ENCODE measurements at places on chromosomes 5 and 9.

- DNase-seq: no peak
Observed at GRCh38 chr9:88236511-88237478, 98.5 kb upstream of the SPATA31C2 start.

- DNase-seq: no peak
Observed at GRCh38 chr5:179333796-179334761, 11.2 kb downstream of the ADAMTS2 start.

DNA sequence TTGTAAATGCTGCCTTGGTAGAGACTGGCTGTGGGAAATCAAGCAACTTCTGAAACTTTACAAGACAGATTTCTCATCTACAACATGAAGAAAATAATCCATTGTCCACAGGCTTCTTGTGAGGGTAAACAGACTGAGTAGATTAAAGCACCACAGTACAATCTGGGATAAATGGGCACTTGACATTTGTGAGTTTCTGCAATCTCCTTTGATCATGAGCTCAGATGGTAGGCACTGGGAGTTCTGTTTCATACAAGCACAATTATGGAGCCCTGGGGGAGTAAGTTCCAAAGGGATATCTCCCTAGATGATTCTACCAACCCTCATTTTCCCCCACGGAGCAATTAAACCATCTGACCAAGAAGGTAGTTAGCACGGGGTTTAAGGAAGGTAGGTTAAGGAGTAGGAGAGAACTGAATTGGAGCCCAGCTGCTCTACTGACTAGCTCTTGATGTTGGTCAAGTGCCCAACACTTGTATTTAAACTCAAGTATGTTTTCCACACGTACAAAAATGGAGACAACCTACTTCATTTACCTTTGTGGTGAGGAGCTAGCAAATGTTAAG is 479.5 kb upstream of the TNC start:
- peak; percentile 82 for DNase-seq

- DNase-seq: no peak
Observed at GRCh38 chr5:132238901-132239500, 11.3 kb upstream of the P4HA2 start.

- no peak for DNase-seq
Observed at GRCh38 chr9:16884373-16884772, 13.9 kb upstream of the BNC2 start.

GRCh38 chr5:79418276-79418675 is 95.7 kb downstream of the HOMER1 start:
- no peak for DNase-seq

- DNase-seq: no peak
Observed at GRCh38 chr9:137535120-137535428, 15.1 kb downstream of the PNPLA7 start.

GRCh38 chr5:134046801-134047686 is 42.3 kb upstream of the VDAC1 start:
- no peak for DNase-seq

GRCh38 chr9:13181652-13182051 is 97.8 kb downstream of the MPDZ start:
- no peak for DNase-seq

DNA sequence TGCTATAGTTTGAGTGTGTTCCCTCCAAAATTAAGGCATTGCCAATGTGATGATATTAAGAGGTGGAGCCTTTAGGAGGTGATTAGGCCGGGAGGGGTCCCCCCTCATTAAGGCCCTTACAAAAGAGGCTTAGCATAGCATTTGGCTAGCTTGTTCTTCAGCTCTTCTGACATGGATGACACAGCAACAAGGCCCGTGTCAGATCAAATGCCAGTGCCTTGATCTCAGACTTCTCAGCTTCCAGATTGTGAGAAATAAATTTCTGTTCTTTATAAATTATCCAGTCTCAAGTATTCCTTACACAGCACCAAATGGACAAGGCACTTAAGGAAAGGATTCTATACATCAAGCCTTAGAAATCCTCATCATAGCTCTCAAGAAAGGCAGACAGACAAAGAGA is 31.8 kb downstream of the SLC38A9 start:
- no peak for DNase-seq

- no peak for DNase-seq
Observed at GRCh38 chr5:107464876-107465275, 205.9 kb downstream of the EFNA5 start.

DNA sequence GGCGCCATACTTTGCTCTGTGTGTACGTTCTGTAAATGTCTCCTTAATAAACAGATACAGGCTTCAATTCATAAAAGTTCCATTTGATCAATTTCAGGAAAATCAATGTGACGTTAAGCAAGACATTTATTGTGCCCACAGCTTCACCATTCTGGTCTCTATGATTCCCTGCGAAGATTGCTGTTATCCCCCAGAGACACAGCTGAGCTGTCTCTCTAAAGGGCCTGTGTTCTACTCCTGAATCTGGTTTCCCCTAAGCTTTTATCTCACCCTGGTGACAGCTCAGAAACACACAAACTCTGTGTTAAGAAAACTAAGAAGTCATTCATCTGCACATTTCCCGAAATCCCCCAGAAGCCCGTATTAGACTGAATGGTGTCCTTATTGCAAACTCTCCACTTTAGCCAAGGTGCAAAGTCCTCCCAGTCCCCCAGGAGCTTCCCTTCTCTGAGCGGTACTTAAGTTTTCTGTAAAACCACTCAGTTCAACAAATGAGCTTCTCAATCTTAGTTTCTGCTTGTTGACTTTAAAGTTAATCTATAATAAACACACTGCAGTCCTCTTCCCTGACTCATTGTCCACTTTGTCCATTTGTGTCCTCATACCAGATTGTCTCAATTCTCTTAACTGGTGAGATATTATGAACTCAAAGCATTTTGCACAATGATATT is 1.4 kb upstream of the C5orf15 start:
- no peak for DNase-seq

GRCh38 chr5:89315286-89316100 is 432.5 kb upstream of the MEF2C start:
- peak; percentile 54 for DNase-seq

DNA sequence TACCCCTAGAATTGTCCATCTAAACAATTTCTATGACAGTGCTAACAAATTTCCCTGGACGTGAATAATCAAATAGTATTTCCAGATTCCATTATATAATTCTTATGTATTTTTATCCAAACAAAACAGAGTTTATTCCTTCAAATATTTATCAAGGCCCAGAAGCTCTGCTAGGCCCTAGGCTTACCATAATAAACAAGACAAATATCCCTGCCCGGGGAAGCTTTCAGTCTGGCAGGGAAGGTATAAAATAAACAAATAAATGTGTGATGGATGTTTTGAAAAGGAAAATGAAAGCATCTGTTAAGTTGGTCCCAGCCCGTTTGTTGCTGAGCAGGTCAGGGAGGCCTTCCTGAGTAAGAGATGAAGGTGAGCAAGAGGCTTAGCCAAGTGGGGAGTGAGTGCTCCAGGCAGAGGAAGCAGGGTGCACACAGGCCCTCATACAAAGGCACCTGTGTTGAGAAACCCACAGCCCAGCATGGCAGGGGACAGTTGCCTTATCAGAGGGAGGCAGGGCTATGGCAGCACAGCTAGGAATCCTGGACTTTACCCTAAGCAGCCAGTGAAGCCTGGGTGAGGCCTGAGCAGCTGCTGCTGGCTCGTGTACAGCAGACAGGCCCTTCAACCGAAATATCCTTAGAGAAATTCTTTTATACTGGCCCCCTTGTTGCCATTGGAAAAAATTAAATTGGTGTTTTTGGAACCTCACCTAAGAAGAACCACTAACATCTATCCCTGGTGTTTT is 7.7 kb upstream of the SLC35D2 start:
- DNase-seq: no peak

DNA sequence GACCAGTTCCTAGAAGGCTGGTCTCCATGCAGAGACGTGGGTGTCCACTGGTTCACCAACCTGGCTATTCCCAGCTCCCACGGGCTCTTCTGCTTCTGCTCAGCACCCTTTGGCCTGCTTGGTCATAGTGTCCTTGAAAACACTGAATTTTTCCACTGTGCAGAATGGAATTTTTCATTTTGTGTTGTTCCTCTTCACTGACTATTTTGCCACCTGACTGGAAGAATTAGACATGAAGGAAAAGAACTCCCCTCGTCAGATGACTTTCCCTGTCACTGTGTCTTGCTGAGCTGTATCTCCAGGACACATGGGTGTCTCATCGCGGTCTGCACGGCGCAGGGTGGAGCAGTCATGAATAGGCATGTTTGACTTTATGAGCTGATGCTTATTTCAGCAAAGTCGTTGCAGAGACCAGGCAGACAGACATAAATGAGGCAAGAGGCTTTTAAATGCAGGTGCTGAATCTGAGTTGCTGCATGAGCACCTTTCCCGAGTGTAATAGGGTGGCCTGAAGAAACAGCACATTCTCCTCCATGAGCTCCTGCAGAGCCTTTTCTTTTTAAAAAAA is 50.2 kb upstream of the SEMA4D start:
- no peak for DNase-seq

- no peak for DNase-seq
Observed at GRCh38 chr9:89483592-89484474, 14.1 kb downstream of the SEMA4D start.

DNA sequence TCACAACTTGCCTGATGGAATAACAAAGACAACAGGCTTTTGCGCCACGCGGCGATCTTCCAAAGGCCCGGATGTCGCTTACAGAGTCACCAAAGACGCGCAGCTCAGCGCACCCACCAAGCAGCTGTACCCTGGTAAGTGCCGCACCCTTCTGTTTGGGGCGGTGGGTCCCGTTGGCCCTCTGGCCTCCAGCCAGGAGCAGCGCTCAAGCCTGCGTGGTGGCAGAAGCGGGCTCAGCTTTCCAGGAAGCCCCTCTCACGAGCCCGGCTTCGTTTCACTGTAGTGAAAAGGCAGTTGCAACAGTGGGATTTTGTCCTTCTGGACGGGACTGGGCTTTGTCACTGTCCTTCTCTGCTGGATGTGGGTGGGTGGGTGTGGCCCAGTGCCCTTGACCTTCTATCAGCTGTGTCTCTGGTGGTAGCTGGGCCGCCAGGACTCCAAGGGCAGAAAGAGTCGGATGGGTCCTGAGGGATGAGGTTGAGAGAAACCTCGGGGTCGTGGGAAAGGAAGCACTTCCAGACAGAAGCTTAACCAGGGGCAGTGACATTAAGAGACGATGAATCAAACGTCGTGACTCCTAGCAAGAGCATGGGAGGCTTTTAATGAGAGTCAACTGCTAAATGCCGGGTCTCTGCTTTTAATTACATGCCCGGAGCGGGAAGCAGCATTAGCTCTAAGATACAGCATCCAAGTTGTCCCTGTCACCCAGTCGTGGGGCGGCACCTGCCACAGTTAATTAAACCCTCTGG is 49.5 kb downstream of the COL5A1 start:
- no peak for DNase-seq

DNA sequence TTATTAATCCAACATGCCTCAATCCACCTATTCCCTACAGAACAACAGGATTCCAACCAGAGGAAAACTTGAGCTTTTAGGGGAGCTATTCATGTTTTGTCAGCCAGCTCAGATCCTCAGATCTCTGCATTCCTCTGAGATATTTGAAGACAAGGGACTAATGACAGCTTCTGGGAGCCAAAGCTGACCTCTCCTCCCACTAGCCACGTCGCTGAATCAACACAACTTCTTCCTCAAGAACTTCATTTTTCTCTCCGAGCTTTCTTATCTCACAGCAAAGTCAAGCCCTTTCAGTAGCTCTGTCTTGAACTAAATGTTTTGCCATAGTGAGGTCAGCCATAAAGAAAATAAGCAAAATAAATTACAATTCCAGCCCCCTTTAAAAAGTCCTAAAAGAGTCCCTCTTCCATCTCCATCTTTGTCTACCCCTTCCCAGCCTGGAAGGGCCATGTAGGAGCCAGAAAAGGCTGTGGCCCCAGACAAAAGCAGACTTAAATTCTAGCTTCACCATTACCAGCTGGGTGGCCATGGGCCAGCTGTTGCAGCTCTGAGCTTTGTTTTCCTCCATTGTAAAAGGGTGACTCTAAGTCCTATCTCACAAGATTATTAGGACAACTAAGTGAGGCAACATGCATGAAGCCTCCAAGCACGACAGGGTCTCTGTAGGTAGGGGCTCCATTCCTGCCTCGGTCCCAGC is 65.0 kb downstream of the HSD17B3 start:
- DNase-seq: no peak

- no peak for DNase-seq
Observed at GRCh38 chr5:131622633-131623032, 12.4 kb downstream of the RAPGEF6 start.

- DNase-seq: no peak
Observed at GRCh38 chr9:36787709-36788108, 215.0 kb downstream of the MELK start.

- no peak for DNase-seq
Observed at GRCh38 chr5:1570975-1571374, 47.2 kb upstream of the LPCAT1 start.

GRCh38 chr9:7332780-7333179 is 466.8 kb downstream of the DMAC1 start:
- DNase-seq: no peak

- DNase-seq: peak; percentile 11
Observed at GRCh38 chr5:83956386-83956785, 235.7 kb upstream of the HAPLN1 start.

DNA sequence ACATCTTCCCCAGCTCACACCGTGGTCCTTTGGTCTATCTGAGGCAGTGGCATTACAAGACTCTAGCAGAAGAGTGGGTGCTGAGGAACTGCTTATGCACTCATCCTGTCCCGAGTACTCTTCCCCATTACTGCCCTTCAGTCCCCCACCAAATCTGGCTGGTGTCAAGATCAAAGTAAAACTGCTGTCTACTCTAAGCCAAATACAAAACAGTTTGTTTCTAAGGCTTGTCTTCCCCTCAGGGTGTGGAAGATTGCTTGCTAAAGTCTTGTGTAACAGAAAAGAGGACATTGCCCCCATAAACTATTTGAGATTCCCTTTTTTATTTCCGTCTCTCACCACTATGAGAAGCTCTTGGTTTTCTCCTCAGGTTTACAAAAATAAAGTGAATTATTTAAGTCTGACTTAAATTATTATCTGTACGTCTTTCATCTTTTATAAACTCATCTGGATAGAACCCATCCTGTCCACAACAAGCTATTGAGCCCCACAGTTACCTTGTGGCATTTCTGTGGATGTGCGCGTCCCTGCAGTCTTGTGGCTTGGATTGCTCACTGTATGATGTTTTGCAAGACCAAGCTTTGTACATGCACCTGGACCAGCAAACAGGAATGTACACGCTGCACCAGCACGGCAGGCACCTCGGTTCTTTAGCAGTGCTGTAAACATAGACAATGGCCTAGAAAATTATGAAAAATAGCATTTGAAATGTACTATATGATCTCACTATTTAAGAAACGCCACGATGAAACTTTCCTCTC is 61.0 kb downstream of the CYSTM1 start:
- no peak for DNase-seq

DNA sequence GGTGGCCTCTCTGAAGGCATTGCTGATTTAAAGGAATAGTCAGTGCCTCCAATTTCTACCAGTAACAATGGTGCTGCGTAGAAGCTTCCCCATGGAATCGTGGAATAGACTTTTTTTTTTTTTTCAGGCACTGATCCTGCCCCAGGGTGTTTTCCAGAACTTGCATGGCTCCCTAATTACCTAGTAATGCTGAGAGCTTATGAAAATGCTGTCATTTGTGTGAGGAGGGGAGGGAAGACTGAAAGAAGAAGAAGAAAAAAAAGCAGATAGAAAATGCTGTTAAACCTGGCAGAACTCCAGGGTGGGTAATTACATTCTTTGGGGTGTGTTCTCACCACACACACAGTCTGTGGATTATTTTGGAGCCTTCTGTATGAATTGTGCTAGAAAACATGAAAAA is 4.8 kb upstream of the GRIA1 start:
- DNase-seq: no peak

- DNase-seq: no peak
Observed at GRCh38 chr5:172484664-172485063, 30.3 kb upstream of the SH3PXD2B start.

GRCh38 chr5:10642367-10642766 is 78.5 kb downstream of the ANKRD33B start:
- no peak for DNase-seq

GRCh38 chr5:27241564-27242257 is 203.3 kb upstream of the CDH9 start:
- no peak for DNase-seq

Data from NCI-H510A treated with DMSO at 0.1 percent for 48 hours (cell line).